Stimulated activated CD4-positive, alpha-beta T cell treated with anti-CD3 and anti-CD28 coated beads, Interleukin-1b, Interleukin-23, amount 100 ng/mL, for 24 hours (primary cell): ENCODE measurements at places on chromosomes 7 and 10.
A peak's percentile ranks its signal among the peaks of the same experiment; 100 is the strongest.

GRCh38 chr10:28728366-28728765 lies 51.0 kb downstream of the BAMBI start:
- DNase-seq = no peak

- no peak for DNase-seq
These were observed 133.3 kb downstream of the ICA1 start for GRCh38 chr7:8128449-8129317.

DNA sequence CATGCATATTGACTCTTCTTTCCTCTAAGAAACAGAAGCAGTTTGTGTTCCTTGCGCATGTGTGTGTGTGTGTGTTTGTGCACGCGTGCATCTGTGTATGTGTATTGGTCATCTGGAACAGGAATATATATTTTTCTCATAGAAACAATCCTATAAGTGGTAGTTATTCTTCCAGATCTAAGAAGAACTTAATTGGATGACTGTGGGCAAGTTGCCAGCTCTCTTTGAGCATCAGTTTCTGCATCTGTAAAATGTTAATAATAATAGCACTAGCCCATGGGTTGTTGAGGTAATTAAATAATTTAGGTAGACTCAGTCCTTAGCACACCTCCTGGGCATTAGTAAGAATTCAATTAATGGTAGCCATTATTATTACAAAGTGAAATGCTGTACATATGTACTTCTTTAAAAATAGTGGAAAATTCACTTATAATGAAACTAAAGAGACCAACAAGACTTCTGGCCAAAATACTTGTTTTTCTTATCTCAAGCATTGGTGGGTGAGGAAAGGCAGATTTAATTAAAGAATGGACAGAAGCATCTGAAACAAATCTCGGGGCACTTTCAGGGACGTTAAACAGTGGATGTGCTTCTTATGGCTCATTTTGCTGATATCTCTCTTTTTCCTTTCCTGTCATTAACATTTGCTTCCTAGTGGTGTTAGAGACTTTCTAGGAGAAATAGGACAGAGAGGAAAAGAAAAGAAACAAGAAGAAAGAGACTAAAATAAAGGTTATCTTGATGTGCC lies 124.9 kb upstream of the HABP2 start:
- no peak for DNase-seq

DNA sequence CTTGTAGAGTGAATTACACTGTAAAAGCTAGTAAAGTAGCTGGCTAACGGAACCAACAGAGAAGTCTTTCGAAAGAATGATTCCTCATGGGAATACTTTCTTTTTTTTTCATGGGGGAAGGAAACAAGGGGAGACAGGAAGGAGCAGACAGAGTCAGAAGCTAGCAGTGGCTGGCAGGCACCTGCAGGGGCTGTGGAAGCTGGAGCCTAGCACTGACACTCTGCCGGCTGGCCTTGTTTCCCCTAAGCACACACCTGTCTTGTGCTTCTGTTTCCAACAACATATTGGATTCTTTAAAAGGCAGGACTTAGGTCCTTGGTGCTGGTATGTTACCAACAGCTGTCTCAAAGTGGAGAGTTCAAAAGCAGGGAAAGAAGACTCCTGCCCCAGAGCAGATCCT lies 24.7 kb downstream of the NOD1 start:
- DNase-seq = no peak

DNA sequence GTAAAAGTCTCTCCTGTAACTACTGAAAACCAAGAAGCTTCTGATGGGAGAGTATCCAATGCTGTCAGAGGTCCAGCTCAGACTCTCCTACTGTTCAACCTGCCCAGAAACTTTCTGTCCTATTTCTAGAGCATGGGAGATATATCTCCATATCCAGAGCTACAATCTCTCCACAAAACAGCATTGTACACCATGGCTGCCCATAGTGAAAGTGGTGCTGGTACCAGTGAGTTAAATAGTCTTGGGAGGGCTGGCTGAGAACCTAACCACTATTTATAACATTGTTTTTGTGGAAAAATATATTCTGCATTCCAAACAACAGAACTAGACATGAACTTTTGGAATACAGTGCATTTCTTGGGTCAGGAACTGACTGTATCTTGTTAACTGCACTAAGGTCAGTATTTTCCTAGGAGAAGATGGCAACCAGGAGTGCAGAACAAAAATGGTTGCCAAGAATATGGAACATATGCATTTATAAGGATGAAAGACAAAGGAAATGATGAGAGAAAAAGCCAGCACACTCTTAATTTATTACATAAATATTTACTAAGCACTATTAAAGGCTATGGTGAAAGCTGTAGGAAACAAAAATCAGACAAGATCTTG lies 91.9 kb downstream of the ZNF438 start:
- no peak for DNase-seq

DNA sequence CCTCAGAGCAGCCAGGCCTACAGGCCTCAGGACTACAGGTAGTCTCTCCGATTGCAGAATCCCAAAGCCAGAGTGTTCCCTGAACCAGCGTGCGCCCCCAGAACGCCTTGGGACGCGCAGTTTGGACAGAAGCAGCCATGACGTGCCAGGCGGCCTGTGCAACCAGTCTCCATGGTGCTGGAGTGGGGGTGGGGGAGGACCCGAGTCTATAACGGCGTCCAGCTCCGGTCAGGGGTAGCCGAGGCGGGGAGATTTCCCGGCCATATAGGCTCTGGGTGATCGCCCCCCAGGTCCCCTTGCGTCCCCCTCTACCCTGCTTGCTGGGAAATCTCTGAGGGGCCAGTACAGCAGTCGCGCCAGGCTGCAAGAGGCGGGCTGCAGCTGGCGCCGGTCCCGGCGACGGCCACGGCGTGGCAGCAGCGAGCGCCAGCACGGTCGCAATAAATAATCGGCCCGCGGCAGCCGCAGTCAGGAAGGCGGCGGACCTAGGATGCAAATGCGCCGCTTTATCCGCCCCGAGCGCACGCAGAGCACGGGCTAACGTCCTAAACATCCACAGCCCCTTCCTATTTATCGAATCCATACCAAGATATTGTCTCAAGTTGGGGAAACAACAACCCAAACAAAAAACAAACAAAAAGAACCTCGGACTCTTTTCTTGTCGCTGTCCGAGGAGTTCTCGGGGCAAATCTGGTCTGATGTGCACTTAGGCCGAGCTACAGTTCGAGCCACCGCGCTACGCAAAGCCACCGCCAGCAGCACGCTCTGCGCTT lies 1.6 kb downstream of the HOXA3 start:
- peak; percentile 46 for DNase-seq

DNA sequence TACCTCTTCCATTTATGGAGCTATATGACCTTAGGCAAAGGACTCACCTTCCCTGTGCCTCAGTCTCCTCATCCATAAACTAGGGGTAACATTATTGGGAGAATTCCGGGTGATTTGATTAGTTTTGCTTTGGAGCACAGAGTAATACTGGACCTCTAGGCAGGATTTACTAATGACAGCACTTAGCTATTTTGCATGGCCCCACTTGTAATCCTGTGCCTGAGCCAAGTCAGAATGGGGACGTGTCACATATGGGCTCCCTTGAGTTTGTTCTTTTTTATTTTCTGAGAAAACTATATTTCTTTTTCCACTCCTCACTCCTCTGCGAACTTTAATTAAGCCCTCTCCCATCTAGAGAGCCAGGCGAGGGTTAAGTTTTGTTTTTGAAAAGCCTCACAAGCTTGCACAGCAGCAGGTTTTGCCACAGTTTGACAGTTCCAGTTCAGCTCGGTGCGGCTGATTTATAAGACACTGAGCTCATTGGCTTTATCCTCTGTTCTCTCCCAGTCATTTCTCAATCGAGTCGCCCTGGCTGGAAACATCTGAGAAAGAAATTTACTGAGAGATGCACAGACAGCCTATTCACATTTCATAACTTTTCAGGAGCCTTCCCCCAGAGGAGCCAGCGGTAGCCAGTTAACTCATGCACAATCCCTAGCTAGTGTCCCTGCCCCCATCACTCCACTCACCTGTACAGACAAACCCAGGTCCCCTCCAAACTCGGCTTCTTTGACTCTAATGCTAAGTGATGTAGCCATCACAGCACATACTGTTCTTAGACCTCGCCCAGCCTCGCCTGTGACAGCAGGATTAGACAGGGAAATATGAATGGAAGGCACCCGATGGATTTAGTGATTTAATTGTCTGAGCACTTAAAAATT lies 441.9 kb upstream of the NPVF start:
- DNase-seq = no peak

GRCh38 chr7:142812437-142813215 lies 41.9 kb downstream of the PRSS2 start:
- no peak for DNase-seq

DNA sequence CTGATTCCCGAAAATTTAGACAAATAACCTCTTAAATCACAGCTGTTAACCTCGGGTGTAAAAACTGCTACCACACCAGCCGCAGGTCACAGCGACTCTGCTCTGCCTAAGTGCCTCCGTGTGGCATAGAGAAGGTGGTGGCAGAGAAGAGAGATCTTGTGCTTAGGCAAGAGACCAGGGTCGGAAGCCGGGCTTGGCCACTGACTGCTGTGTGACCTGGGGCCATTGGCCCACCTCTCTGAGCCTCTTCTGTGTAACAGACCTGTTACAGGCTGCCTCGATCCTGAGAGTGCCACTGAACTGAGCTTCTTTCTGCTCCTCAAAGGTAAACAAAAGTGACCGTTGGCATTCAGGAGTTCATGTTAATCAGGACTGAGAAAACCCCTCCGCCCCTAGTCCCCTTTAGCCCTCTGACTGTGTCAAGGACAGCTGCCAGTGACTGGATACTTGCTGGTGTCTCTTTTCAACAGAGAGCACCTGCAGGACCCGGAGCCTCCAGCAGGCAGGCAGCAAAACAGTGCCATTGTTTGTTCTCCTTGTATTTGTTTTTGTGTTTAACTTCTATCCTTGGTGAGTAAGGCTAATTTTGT lies 36.5 kb downstream of the ZMIZ1 start:
- no peak for DNase-seq

DNA sequence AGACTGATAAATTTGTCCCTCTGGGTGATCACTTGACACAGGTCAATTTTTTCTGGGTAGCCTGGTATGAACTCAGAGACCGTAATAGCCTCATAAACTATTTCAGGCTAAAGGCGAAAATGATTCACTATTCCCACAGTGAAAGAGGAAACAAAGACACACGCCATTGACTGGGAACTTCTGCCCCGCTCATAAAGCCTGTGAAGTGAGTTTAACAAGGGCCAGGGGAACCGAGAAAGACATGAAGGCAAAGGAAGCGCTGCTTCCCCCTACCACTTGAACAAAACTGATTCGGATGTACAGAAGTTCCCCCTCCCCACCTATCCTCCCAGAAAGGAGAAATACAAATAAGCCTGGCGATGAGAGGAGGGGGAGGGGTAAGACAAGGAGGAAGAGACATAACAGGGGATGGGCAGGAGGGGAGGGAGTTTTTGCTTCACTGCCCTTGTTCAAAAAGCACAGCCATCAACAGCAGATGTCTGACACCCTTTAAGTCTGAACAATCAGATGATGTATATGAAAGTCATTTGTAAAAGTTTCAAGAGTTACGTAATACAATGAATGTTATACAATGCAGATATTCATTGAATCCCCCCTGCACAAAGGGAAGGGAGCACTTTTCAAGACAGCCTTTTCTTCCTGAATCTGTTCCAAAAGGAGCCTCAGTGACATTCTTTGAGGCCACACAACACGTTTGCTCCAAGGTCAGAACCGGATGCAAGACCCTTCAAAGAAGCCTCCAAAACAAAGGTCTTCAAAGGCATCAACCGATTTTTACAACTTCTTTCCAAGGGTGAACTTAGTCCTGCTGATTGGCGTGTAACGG lies 734 bp downstream of the ABCB4 start:
- DNase-seq = no peak

DNA sequence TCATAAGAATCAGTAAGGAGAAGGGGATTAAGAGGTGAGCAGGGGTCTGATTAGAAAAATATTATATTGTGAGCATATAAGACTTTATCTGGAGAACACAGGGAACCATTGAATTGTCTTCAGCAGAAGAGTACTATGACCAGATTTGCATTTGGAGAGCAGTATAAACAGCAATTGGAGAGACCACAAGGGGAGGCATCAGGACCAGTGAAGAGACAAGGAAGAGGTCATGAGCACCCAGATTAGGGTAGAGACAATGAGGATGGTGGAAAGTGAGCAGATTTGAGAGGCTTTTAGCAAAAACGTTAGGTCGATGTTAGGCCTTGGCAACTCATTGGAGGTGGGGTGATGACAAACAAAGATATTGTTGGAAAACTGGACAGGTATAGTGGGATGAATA lies 13.0 kb upstream of the SMIM30 start:
- no peak for DNase-seq

DNA sequence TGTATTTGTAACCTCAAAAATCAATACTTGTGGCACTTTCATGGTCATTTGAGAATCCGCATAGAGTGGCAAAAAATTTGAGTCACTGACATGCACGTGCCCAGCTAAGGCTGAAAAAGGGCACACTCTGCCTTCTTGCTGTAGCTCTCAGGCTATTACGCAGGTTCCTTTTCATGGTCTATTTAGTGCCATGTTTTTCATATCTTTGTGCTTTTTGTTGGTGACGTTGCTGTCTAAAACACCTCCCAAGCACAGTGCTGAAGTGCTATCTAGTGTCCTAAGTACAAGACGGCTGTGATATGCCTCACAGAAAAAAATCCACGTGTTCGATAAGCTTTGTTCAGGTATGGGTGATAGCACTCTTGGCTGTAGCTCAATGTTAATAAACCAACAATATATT lies 50.9 kb downstream of the CREB3L2 start:
- no peak for DNase-seq

- DNase-seq = no peak
These were observed 9.2 kb downstream of the MAT1A start for GRCh38 chr10:80280071-80280800.

DNA sequence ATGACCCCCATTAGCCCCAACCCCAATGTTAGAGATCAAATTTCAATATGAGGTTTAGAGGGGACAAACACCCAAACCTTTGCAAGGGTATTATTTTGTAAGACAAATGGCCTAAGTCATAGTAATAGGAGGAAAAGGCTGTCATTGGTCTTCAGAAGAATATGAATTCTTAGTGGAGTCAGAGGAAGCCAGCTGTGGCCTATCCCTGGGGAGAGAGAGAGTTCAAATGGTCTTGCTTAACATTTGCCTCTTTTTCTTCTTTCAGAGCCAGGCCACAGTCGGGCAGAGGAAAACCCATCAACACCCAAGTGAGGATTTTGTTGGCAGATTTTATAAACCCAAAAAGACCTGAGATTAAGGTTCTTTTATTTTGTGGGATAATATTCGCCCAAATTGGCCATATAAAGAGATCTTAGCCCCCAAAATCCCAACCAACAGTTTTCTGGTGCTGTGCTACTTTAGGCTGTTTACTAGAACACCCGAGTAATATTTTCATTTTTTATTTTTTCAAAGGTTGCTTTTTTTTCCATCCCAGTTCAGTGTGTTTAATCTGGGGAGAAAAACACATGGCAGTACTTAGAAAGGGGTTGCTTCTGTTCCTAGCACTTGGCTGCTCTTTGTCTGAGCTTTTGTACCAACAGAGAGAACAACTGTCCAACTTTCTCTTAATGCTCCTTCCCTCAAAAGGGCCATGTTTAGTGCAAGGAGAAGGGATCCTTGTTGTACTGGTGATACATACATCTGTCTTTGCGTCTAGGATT lies 26.8 kb upstream of the ARMC3 start:
- no peak for DNase-seq

GRCh38 chr10:73998929-73999691 lies 1.2 kb downstream of the VCL start:
- peak; percentile 5 for DNase-seq

- no peak for DNase-seq
These were observed 59.4 kb downstream of the HTR7 start for GRCh38 chr10:90798482-90798881.

- DNase-seq = no peak
These were observed 162.6 kb downstream of the FAM107B start for GRCh38 chr10:14611968-14612693.
